ENCODE measurements at places on chromosomes 6 and 20.

DNA sequence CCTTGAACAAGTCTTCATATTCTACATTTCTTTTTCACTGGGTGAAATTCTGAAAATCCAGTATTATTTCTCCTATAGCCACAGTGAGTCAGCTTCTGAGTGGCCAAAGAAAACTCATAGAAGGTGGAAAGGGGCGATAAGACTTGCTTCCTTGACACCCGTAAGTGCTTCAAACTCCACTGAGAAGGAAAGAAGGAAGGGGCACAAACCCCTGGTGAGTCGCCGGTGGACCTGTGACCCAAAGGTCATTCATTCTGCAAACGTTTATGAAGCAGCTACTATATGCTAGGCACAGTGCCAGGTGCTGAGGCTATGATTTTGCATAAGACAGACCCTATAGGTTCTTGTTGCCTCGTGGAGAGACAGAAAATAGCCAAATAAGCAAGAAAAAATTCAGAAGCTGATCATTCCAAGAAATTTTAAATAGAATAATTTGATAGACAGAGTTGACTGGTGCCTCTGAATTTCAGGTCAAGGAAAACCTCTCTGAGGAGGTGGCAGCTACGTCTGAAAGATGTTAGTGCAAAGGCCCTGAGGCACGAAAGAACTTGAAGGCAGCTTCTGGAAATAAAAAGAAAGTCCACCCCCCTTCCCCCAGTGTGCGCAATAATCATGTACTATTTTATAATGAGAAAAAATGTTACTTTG, 118.2 kb downstream of the CD24 start:
- no peak for DNase-seq

DNA sequence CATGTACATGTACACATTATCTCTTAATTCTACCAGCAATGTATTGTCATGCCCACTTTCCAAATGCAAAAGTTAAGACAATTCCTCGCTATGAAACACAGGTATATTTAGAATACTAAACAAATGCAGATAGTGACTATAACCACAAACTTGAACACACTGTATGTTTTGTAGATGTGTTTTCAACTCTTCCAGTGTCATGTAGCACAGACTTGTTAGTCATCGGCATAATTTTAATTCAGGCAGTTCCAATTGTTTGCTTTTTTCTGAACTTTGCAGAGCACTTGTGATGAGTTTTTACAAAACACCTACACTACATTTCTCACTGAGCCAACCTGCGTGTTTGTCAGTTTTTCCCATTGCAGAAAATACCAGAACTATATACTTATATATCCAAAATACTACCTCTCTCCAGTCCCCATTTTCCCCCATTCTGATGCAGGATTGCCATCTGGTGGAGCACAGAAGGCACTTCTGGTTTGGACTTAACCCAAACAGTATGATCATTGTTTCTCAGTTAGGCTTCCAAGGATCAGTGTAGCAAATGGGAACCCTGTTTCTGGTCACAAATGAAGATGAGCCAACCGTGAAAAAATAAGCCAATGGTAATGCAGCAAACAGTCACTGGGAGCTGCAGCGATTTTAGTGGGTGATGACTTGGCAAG, 143.4 kb downstream of the ADGRB3 start:
- DNase-seq, result peak; percentile 40

GRCh38 chr6:90440586-90441283, 144.1 kb upstream of the BACH2 start:
- no peak for DNase-seq

DNA sequence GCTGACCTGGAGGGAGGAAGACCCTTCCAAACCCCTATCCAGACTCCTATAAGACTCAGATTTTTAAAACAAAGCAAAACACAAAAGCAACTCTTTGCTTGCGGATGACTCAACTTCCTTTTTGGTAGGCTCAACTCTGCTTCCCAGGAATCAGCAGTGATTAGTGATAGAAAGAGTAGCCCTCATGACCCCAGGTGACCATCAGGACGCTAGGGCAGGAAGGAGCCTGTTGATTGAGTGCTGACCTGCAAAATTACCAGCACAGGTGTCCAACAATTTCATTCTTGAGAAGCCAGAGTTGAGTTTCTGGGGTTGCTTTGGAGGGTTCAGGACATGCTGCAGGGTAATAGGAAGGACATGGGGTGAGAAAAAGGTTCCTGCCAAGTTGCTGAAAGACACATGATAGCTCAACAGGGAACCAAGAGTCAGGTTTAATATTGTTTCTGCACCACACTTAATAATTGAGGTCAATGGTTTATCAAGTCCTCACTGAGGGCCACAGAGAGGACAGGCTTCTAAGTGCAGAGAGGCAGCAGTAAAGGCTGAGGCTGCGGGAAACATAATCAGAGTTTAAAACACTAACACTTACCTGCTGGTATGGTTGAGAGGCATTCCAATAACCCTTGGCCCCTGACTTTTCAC, 67.4 kb upstream of the BMP2 start:
- no peak for DNase-seq

GRCh38 chr6:43712579-43712978, 25.0 kb upstream of the MRPS18A start:
- no peak for DNase-seq

DNA sequence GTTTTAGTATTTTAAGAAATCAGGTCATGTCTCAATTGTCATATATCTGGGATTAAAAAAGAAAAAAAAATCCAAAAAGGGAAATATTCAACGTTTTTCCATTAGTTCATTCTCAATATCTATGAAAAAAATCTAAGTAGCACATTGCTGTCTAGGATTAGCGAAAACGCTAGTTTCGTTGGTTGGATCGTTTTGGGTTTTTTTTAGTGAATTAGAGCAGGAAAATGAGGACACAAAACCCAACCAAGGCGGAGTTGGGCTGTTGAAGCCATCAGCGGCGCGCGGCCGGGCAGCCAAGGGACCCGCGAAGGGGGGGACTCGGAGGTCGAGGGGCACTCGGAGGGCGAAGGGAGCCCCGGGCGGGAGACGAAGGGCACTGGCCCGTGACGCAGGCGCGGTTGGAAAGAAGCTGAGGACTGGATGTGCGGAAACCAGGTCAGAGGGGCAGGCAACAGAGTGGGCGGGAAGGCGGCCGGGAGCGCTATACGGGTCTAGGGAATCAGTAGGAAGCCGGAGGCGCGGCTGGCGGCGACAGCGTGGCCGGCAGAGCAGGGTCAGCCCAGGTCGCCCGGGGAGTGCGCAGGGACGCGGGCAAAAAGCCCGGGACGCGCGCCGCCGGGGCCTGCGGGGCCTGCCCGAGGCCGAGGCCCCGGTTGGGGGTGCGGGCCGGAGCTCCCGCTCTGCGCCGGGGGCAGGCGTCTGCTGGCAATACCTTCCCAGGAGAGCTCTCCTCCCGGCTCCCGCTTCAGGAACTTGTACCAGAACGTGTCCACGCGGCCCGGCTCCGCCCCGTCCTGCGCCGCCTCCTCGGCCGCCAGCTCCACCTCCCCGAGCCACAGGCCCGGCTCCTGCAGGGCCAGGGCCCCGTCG, 599 bp downstream of the EPM2A start:
- peak; percentile 96 for DNase-seq

- peak; percentile 23 for DNase-seq
These were observed 51.6 kb upstream of the GTSF1L start for GRCh38 chr20:43778375-43778774.
